ENCODE measurements at places on chromosomes 5 and 9. TPM values are rescaled to one million over a fixed set of nuclear protein-coding genes. Genes with fewer than 3 reads are reported as not detected.

GRCh38 chr9:95058795-95059386 is 258.6 kb downstream of the FANCC start:
- DNase-seq: no peak

DNA sequence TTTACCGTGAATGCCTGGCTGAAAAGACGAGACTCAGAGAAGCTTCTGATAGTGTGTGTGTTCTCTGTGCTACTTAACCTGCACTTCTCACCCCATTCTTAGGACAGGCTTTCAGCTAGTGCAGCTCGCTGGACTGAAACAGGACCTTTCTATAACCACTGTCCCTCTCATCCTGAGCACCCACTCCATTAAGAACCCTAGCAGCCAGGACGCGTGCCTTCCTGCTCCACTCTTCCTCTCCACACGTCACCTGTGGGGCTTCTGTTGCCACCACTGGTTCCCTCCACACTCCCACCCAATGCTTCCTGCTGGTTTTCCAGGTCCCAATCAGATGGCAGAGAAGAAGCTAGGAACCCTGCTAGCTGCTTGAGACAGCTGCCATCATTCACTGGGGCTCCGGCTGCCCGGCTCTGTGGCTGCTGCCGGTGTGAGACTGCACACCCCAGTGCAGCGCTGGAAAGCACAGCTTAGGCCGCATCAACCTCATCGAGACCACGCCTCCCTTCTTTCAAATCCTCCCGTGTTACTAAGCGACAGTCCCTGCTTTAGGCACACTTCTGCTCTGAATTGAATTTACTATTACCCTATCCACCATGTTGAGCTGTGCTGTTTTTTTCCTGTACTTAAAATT is 44.0 kb downstream of the RNF130 start:
- no peak for DNase-seq

- DNase-seq: no peak
Observed at GRCh38 chr5:68565427-68565826, 349.9 kb downstream of the PIK3R1 start.

- DNase-seq: no peak
Observed at GRCh38 chr9:90245661-90246060, 397.0 kb downstream of the DIRAS2 start.

GRCh38 chr9:75591972-75592371 is 298.5 kb upstream of the PCSK5 start:
- no peak for DNase-seq

GRCh38 chr5:59587489-59588337 is 305.8 kb downstream of the PDE4D start:
- no peak for DNase-seq

KLF4 gene
- 92.8 TPM for total RNA-seq

SLC45A2 gene
- total RNA-seq: not detected

ITK gene
- total RNA-seq: 0.37 TPM

Measured in HCT116 (cell line).